ENCODE measurements at places on chromosomes 5 and 9. TPM values are rescaled to one million over a fixed set of nuclear protein-coding genes. Genes with fewer than 3 reads are reported as not detected.

GRCh38 chr5:142713121-142713706, 27.3 kb upstream of the FGF1 start:
- H3K36me3 ChIP-seq: no peaks in the 10 kb centered on the region
- no peak overlapping the region for H3K27ac ChIP-seq
- peaks cover 11% of the 10 kb centered on the region for H3K27me3 ChIP-seq
- peaks cover 4% of the 10 kb centered on the region for H3K4me1 ChIP-seq
- H3K4me3 ChIP-seq: peak overlapping the region; percentile 76

GRCh38 chr5:96243862-96244261, 189.2 kb downstream of the PCSK1 start:
- peaks cover 33% of the 10 kb centered on the region for H3K27me3 ChIP-seq
- H3K27ac ChIP-seq: no peak overlapping the region
- H3K4me3 ChIP-seq: no peak overlapping the region
- no peaks in the 10 kb centered on the region for H3K36me3 ChIP-seq
- no peaks in the 10 kb centered on the region for H3K4me1 ChIP-seq
- DNase-seq: no peak

DNA sequence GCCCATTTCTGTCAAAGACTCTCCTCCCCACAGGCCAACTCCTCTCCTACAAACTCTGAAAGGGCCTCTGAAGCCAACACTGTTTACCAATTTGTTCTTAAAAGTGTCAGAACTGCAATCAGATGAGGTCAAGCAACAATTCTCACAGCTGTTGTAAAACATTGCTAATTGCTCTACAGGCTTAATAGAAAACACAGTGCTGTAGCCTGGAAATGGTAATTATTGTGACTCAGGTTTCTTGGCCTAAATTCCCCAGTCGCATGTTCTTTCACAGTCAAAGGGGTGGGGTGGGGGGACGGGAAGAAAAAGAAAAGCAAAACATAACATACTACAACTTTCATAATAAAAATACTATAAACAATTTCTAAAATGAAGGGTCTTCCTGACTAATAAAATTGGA, 343.2 kb downstream of the DMAC1 start:
- H3K27ac ChIP-seq: no peak overlapping the region
- H3K27me3 ChIP-seq: peaks cover 4% of the 10 kb centered on the region
- H3K36me3 ChIP-seq: no peaks in the 10 kb centered on the region
- no peaks in the 10 kb centered on the region for H3K4me1 ChIP-seq
- H3K4me3 ChIP-seq: no peak overlapping the region
- no peak for DNase-seq

DNA sequence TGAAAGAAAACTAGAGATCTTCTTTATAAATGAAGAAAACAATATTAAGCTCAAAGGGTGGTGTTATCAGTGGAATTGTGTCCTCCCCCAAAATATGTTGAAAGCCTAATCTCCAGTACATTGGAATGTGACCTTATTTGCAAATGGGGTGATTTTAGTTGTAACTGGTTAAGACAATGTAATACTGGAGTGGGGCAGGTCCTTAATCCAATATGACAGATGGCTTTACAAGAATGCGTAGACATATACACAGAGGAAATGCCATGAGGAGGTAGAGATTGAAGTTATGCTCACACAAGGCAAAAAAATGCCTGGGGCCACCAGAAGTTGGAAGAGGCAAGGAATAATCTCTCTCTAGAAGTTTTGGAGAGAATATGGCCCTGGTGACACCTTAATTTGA, 13.7 kb upstream of the TRIM32 start:
- H3K4me3 ChIP-seq: no peak overlapping the region
- no peaks in the 10 kb centered on the region for H3K4me1 ChIP-seq
- peaks cover 27% of the 10 kb centered on the region for H3K36me3 ChIP-seq
- no peaks in the 10 kb centered on the region for H3K27me3 ChIP-seq
- no peak for DNase-seq

DNA sequence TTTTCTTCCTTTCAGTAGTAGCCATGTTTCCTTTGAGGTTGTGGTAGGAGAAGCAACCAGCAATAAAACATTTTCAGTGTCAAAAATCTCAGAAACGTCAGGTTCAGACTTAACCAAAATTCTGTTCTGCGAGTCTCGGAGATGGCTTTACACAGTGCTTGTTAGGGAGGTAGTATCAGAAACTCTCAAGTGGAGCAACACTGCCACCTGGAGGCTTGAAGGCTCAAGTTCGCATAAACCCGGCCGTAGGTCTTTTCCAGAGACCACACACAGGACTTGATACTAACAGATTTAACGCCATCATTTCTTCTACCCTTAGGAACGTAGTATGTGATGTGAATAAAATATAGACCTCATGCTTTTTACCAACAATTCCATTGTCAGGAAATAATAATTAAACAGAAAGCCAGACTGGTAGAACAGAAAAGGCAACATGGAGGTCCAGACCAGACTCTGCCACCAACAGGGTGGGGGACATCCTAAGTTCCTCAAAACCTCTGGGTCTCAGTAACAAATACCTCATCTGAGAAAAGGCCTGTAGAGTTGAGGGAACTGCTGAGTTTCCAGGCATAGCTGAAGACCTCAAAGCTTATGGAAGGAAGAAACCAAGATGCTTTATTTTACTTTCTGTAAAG, 8.5 kb downstream of the PTGER4 start:
- H3K4me1 ChIP-seq: peaks cover 71% of the 10 kb centered on the region
- peak overlapping the region; percentile 92 for H3K27ac ChIP-seq
- H3K4me3 ChIP-seq: peak overlapping the region; percentile 77
- peaks cover 83% of the 10 kb centered on the region for H3K36me3 ChIP-seq
- H3K27me3 ChIP-seq: no peaks in the 10 kb centered on the region

DNA sequence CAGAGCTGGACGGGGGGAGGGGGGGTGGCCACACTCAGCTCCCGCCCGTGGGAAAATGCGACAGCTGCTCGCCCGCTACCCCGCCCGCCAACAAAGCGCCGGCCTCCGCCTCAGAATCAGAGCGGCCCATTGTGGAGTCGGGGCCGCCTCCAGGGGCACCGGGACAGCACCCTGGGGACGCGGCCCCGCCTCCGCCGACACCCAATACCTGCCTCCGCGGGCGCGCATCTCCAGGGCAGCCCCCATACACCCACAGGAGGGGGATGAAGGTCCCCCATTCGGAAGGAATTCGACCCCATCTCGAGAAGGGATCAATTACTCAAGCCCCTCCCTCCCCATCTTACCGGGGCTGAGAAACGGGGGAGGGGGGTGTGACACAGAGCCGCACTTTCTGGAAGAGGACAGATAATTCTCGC, 1.3 kb downstream of the NOTCH1 start:
- peak; percentile 78 for DNase-seq
- peak overlapping the region; percentile 94 for H3K4me3 ChIP-seq
- peaks cover 11% of the 10 kb centered on the region for H3K36me3 ChIP-seq
- peaks cover 41% of the 10 kb centered on the region for H3K4me1 ChIP-seq

The SKP2 gene
- 63.4 TPM for total RNA-seq

The FGF10 gene
- total RNA-seq: not detected

The PNPLA7 gene
- 2.9 TPM for total RNA-seq

The SUSD3 gene
- 28.8 TPM for total RNA-seq

Data from activated naive CD8-positive, alpha-beta T cell treated with anti-CD3 and anti-CD28 coated beads for 36 hours (primary cell).